Small intestine (tissue), 16 donors: ENCODE measurements at places on chromosomes 13 and 19. TPM values are rescaled to one million over a fixed set of nuclear protein-coding genes. Genes with fewer than 3 reads are reported as not detected.

DNA sequence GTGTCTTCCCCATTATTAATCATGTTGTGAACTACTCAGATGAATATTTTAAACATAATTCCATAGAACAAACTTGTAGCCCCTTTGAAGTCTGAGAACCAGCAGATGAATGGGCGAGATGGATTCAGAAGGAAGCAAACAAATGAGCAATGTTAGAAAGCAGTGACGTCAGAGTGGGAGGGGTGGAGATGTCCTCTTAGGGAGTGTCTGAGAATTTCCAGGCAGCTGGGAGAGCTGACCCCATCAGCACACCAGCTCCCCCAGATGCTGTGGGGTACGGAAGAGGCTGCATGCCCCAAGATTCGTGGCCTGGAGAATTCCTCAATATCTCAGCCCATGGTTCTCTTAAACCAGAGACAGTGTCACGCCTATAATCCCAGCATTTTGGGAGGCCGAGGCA lies 68.6 kb downstream of the DPF1 start:
- no peak for DNase-seq
- H3K27me3 ChIP-seq: no peaks in the 10 kb centered on the region
- no peak overlapping the region for H3K27ac ChIP-seq
- H3K4me3 ChIP-seq: no peak overlapping the region

DNA sequence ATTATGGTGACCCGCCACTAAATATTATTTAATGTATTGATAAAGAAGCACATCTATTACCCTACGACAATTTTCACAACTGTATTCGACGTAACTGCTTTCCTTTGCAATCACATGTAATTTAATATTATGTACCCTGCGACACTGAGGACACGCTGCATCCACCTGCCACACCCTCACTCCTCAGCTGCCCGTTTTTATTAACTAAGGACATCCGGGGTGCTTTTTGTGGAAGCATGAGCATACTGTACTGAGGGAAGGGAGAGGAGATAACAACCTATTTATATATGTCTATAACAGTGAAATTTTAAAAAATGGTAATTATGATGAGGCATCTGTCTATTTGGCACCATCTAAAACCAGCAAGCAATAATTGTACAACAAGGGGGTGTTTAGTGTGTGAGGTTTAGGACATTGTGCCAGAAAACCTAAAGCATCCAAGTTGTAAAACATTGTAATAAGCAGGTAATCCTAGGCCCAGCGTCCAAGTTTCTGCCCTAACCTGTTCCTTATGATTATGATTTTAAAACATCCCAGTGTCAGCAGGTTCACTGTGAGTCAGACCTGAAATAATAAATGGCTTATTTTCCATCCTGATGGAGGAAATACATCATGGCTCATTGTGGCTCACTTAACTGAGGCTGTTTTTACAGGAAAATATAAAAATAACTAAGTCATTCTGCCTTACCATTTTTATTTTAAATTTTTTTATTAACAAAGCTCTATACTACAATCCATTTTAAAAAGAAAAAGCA lies 56.3 kb downstream of the FOXO1 start:
- DNase-seq: no peak
- no peaks in the 10 kb centered on the region for H3K27me3 ChIP-seq
- H3K27ac ChIP-seq: no peak overlapping the region
- H3K4me3 ChIP-seq: no peak overlapping the region

DNA sequence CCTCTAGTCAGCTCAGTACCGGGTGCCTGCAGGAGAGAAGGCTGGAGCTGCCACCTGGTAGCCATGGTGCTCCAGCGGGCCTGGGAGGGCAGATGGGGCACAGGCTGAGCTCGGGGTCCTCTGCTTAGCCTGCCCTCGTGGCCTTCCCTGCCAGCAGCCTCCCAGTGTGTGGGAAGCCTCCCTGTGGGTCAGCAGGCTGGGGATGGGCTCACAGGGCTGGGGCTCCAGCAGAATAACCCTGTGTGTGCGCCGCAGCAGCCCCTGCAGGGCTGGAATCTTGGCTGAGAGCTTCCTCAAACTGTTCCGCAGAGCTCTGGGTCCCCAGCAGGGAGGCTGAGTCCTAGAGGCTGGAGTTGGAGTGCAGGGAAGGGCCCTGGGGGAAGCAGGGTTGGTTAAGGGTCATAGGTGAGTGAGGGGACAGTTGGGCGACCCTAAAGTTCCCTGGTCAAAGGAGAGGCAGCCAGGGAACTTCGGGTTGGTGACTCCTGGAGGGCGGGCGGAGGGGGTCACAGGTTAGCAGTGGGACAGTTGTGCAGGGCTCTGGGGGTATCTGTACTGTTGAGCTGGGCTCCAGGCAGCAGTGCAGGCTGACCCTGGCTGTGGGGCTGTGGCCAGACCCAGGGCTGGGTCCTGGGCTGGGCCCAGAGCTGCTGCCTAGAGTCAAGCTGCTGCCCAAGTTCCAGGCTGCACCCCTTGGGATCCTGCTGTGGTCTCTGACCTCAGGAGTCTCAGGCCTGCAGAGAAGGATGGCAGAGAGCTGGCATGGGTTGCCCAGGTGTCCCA lies 14.0 kb downstream of the ARHGAP33 start:
- peaks cover 2% of the 10 kb centered on the region for H3K36me3 ChIP-seq
- no peak overlapping the region for H3K4me3 ChIP-seq
- no peak for DNase-seq
- H3K27ac ChIP-seq: no peak overlapping the region

DNA sequence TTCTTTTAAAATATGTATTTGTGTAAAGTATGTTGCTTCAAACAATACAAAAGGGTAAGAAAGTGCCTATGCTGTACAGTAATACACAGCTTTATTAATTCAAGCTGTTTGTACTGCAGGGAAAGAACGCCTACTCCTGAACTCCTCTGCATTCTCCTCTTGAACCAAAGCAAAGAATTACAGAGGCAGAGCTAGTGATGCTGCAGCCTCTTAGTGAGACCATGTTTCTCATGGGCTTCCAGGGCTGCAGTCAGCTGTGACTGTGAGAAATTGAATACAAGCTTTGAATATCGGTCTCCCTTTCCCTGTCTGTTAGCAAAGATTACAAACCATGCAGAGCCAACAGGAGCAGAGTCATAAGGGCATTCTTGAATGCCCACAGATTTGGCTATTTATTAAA lies 248.5 kb downstream of the SLITRK1 start:
- H3K4me1 ChIP-seq: no peaks in the 10 kb centered on the region
- H3K36me3 ChIP-seq: no peaks in the 10 kb centered on the region
- no peaks in the 10 kb centered on the region for H3K27me3 ChIP-seq
- no peak for DNase-seq
- no peak overlapping the region for H3K27ac ChIP-seq

GRCh38 chr13:26602783-26603182 lies 45.3 kb downstream of the WASF3 start:
- H3K27ac ChIP-seq: no peak overlapping the region
- H3K27me3 ChIP-seq: no peaks in the 10 kb centered on the region
- no peak for DNase-seq
- no peak overlapping the region for H3K4me3 ChIP-seq
- H3K4me1 ChIP-seq: no peaks in the 10 kb centered on the region

- H3K27ac ChIP-seq: no peak overlapping the region
- no peaks in the 10 kb centered on the region for H3K4me1 ChIP-seq
- no peaks in the 10 kb centered on the region for H3K27me3 ChIP-seq
- H3K36me3 ChIP-seq: no peaks in the 10 kb centered on the region
- peak; percentile 1 for DNase-seq
Measured at GRCh38 chr19:13315495-13315894, 165.3 kb downstream of the IER2 start.

DNA sequence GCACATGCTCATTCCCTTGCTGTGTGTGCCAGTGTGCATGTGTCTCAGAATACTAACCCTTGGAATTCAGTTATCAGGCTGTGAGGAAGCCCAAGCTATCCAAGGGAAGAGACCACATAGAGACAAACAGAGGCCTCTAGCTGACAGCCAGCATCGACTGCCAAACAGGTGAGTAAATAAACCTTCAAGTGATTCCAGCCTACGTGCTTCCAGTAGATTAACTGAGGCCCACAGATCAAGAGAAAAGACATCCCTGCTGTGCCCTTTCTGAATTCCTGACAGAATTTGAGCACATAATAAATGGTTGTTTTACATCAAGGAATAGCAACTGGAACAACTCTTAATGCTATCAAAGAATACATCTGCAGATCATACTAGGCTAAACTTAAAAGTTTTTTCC lies 17.5 kb downstream of the ZC3H13 start:
- no peak overlapping the region for H3K4me3 ChIP-seq
- no peaks in the 10 kb centered on the region for H3K27me3 ChIP-seq
- no peaks in the 10 kb centered on the region for H3K36me3 ChIP-seq
- no peaks in the 10 kb centered on the region for H3K4me1 ChIP-seq

GRCh38 chr13:24506698-24507335 lies 5.8 kb downstream of the PARP4 start:
- H3K4me3 ChIP-seq: no peak overlapping the region
- no peak for DNase-seq
- H3K4me1 ChIP-seq: peaks cover 6% of the 10 kb centered on the region
- no peaks in the 10 kb centered on the region for H3K27me3 ChIP-seq
- peaks cover 3% of the 10 kb centered on the region for H3K36me3 ChIP-seq
- no peak overlapping the region for H3K27ac ChIP-seq

DNA sequence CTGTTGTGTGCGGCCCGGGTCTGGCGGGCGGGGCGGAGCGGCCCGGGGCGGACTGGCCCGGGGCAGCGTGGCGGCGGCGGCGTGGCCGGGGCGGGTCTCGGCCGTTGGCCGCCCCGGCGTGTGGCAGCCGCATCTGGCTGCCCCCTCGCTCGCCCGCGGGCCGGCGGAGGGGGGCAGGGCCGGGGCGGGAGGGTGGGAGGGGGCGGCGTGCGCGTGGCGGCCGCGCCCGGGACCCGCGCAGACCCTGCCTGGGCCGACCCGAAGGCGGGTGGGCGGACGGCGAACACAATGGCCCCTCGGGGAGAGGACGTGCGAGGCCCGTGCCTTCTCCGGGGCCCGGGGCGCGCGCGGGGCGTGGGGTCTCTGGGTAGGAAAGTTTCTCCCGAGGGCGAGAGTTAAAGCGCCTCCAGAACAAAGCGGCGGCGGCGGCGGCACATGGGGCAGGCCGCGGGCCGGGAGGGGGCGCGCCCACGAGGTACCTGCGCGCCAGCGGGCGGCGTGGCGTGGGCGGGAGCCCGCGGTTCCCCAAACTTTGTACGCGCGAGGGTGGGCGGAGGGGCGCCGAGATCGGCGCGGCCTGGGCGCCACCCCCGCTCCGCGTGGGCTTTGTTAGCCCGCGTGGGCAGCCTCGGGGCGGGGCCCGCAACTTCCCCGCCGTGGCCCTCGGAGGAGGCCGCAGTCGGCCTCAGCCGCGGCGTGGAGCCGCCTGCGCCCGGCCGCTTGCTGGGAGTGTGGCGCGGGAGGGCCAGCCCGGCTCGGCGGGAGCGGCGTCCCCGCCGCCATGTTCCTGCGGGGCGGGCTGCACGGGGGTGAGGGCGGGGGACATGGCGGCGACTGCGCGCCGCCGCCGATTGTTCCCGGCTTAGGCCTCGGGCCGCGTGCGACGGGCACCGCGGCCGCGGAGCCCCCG lies 764 bp downstream of the MIR17HG start:
- H3K36me3 ChIP-seq: no peaks in the 10 kb centered on the region
- H3K27ac ChIP-seq: peak overlapping the region; percentile 90
- H3K27me3 ChIP-seq: no peaks in the 10 kb centered on the region
- peak overlapping the region; percentile 97 for H3K4me3 ChIP-seq

GRCh38 chr19:7926727-7927604 lies 1.0 kb upstream of the CTXN1 start:
- DNase-seq: no peak
- H3K4me3 ChIP-seq: no peak overlapping the region
- no peak overlapping the region for H3K27ac ChIP-seq
- no peaks in the 10 kb centered on the region for H3K4me1 ChIP-seq
- H3K27me3 ChIP-seq: no peaks in the 10 kb centered on the region

GRCh38 chr13:40563350-40564125 lies 102.9 kb downstream of the FOXO1 start:
- no peak overlapping the region for H3K4me3 ChIP-seq
- peaks cover 13% of the 10 kb centered on the region for H3K36me3 ChIP-seq
- peaks cover 4% of the 10 kb centered on the region for H3K4me1 ChIP-seq
- no peak for DNase-seq

GRCh38 chr13:112350300-112350699 lies 25.9 kb upstream of the SPACA7 start:
- H3K27me3 ChIP-seq: peaks cover 22% of the 10 kb centered on the region
- H3K36me3 ChIP-seq: no peaks in the 10 kb centered on the region
- no peak for DNase-seq
- H3K4me3 ChIP-seq: no peak overlapping the region

DNA sequence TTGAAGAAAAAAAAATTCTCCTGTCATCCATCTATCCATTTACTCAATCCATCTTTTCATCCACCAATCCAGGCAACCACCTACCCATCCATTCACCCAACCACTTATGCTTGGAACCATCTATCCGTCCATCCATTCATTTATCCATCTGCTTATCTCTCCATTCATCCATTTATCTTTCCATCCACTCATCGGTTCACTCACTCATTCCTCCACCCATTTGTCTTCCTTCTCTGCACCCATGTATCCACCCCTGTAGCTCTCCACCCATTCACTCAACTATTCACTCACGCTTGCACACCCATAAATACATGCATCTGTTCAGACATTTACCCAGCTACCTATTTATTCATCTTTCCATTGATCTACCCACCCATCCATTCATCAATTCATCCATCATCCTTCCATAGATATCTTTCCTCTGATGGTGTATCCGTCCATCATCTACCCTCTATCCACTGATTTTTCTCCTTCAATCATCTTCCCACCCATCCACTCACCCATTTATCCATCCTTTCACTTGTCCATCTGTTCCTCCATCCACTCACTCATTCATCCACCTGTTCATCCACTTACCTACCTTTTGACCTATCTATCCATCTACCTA lies 9.5 kb downstream of the NPHS1 start:
- no peak overlapping the region for H3K4me3 ChIP-seq
- no peaks in the 10 kb centered on the region for H3K36me3 ChIP-seq
- H3K4me1 ChIP-seq: peaks cover 10% of the 10 kb centered on the region
- no peak overlapping the region for H3K27ac ChIP-seq

DNA sequence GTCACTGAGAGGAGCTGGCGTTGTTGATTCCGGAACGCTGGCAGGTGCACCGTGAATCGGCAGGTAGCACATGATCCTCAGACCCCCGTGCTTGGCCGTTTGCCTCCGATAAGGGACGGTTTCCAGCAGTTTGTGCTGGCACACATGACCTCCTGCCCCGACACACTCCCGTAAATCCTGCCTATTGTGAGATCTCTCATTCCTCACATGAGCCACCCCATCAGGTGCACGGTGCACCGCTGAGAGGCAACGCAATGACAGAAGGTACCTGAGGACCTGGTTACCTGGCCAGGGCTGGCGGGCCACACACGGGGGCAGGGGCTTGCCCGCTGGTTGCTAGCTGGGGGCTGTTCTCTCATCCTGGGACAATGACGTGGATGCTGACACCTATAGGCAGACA lies 2.1 kb upstream of the ADPRHL1 start:
- DNase-seq: no peak
- no peaks in the 10 kb centered on the region for H3K27me3 ChIP-seq
- peaks cover 11% of the 10 kb centered on the region for H3K36me3 ChIP-seq
- no peak overlapping the region for H3K27ac ChIP-seq
- no peaks in the 10 kb centered on the region for H3K4me1 ChIP-seq

- H3K4me1 ChIP-seq: no peaks in the 10 kb centered on the region
- no peaks in the 10 kb centered on the region for H3K36me3 ChIP-seq
- no peaks in the 10 kb centered on the region for H3K27me3 ChIP-seq
- H3K27ac ChIP-seq: no peak overlapping the region
- no peak overlapping the region for H3K4me3 ChIP-seq
Measured at GRCh38 chr13:50320271-50320862, 305.1 kb downstream of the KCNRG start.

- H3K4me1 ChIP-seq: no peaks in the 10 kb centered on the region
- H3K4me3 ChIP-seq: no peak overlapping the region
- H3K36me3 ChIP-seq: no peaks in the 10 kb centered on the region
- no peaks in the 10 kb centered on the region for H3K27me3 ChIP-seq
- no peak overlapping the region for H3K27ac ChIP-seq
Measured at GRCh38 chr13:79621449-79621848, 140.5 kb downstream of the NDFIP2 start.

Gene COLGALT1
- 21.0 TPM for polyA plus RNA-seq

Gene DUS3L
- 31.8 TPM for polyA plus RNA-seq

Gene MRPS12
- polyA plus RNA-seq: 78.2 TPM

Gene TNNI3
- polyA plus RNA-seq: 39.7 TPM

Gene MEIOSIN
- polyA plus RNA-seq: not detected
